Hematopoietic multipotent progenitor cell treated with erythropoietin and hydrocortisone succinate and interleukin-3 and kit ligand, for 8 days (in vitro differentiated cells): ENCODE measurements at places on chromosomes 6 and 20.

GRCh38 chr6:134119486-134119885 is 67.1 kb upstream of the SLC2A12 start:
- DNase-seq, result no peak

- DNase-seq, result no peak
Measured at GRCh38 chr6:78251931-78252330, 599.1 kb downstream of the MEI4 start.

DNA sequence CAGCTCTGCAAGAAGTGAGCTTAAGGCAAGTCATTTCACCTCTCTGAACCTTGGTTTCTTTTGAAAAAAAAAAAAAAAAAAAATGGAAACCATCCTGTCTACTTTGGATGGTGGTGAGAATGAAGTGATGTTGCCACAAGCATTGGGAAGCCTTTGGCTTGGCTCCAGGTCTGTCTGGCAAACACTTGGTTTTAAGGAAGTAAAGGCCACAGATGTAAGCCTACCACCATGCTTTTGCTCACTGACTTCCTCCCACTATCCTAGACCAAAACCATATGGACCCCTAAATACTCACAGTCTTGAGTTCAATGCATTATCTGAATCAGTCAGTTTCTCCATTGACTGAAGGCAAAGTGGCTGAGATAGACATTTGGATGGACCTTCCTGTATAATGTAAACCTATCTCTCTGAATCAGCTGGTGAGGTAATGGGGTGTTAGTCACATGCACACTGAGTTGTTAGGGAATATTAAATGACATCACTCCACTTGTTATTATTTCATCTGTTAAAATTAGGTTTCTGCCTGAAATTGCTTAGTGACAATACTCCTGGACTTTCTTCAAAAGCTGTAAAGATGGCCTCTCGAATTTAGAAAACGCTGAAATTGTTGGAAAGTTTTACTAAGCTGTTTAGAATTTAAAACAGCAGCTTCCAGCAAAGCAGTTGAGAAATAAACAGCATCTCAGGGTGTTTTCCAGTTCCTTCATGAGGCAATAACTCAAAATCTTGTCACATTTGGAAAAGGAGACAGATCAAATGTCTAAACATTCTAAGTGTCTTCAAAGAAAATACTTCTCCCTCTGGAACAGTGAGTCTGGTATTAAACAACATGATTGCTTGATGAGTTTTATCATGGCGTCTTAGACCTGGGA is 833.5 kb downstream of the DHX35 start:
- DNase-seq, result no peak

DNA sequence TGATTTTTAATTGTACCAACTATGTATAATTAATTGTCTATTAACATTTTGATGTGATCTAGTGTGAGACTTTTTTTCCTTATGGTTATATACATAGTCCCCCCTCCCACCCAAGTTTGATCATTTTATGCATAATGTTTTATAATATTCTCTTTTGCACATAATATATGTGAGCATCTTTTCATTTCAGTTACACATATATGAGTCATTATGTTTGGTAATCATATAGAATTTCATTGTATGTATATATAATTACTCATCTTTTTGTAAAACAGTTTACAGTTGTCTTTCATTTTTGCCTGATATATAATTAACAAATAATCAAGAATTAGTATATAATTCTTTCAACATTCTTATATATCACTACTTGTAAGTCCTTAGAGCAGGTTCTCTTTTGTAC is 15.0 kb downstream of the RWDD1 start:
- no peak for DNase-seq

DNA sequence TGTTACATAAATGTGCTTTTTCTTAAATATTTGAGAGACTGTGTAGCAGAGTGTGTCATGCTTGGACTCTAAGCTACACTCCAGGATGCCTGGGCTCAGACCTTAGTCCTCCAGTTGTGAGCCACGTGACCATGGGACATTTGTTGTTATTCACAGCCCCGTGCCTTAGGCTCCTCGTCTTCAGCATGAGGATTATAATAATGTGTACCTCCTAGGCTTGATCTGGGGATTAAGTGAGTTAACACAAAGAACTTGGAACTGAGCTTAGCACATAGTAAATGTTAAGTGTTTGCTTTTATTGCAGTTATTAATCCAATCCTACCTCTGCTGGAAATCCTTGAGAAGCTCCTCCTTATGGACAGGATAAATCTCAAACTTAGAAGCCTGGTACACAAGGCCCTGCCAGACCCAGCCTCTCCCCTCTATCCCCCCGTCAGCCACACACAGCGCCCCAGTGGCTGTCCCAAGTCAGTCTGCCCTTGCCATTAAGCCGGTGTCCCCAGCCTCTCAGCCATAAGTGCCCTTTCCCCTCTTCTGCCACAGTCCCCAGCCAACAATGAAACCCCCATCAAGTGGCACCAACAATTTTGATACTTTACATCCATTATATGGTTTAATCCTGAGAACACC is 177.5 kb downstream of the TMEM242 start:
- no peak for DNase-seq

GRCh38 chr6:99184696-99185095 is 164.8 kb downstream of the FAXC start:
- DNase-seq, result no peak

DNA sequence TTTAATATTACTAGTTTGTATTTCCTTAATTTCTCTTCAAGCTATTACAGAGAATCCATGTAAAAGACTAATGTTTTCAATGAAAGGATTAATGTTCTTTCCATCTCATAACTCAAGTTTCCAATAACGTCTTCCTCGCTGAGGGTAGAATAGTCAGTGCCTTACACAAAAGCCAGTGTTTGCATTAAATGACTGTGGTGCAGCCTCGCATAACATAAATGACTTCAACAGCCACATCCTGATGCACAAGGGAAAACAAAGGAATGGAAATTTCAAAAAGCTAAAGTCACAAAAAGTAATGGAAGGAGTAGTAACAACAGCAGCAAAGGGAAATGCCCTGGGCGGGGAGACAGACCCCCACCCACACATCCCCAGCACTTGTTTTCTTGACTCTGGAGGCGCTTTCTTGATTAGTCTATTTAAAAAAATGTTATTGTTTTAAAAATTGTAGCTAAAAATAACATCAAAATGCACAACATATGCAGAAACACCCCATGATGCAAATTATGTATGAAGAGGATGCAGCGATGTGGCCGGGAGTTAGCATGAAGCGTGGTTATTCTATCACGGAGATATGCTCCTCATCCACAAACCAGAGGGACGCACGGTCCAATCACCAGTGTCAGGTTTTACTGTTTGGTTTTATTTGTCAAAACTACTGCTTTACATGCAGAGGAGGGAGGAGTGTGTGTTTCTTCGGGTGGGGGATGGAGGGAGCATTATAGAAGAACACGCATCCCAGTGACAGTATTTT is 228.6 kb downstream of the GMPR start:
- no peak for DNase-seq

- DNase-seq, result no peak
Measured at GRCh38 chr20:31523361-31524283, 9.4 kb downstream of the HM13 start.

DNA sequence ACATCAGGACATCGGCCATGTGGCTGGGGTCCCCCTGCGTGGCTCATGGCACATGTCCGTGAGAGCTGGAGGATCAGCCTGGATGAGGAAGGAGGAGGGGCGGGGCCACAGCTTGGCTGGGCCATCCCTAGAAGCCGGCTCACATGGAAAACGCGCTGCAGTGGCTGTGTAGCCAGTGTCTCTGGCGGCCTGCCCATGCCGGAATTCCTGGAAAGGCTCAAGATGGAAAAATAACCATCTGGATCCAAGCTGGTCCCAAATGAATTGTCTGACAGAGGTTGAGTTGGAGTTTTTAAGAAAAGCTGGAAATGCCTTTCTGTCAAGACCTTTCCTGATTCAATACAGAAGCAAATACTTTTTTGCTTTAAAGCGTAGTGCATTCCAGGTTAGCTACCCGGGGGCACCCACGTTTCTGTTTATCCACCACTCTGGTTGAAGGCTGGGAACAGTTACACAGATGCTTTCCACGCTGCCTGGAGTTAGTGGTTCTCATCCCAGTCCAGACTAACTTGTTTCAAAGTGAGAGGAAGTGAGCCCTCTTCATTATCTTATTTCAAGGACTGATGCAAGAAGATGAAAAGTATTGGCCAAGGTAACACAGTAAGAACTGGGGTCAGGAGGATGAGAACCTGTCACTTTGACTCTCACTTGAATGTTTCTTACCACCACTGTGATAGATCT is 99.0 kb downstream of the GMPR start:
- no peak for DNase-seq

DNA sequence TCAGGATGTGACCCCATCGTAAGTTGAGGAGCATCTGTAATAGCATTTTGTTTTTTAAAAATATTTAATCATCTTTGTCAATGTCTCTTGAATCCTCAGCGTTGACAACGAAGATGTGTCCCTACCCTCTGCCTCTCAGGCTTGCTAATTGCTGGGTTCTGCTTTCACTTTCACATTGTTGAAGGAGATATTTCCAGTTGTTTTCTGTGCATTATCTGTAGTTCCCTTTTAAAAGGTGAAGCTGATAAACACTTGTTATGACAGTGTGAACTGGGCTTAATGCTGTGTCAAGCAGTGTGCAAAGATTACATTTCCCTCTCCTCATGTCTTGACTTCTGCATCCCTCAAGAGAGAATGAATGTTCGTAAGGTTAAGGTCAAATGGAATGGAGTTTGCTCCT is 54.9 kb downstream of the CSE1L start:
- DNase-seq, result peak; percentile 42

- peak; percentile 60 for DNase-seq
Measured at GRCh38 chr20:41137614-41138474, 501 bp downstream of the PLCG1 start.

DNA sequence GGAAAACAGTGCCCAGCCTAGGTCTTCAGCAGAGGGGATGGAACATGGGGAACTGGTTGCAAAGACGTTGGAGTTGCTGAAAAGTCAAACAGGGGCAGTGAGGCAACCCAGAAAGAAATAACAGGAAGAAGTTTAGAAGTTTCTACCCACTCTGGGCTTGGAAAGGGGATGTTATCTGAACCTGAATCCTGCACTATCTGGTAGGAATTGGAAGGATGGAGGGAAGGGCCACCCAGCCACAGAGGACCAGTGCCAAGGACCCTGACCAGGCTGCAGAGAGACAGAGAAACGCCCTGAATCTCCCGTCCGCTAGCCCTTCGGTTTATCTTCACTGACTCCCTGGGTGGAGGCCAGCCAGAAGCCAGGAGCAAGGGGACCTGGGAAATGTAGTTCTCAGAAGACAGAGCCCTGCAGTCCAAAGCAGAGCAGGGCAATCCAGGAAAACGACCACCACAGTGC is 217.3 kb upstream of the RREB1 start:
- DNase-seq, result peak; percentile 89

DNA sequence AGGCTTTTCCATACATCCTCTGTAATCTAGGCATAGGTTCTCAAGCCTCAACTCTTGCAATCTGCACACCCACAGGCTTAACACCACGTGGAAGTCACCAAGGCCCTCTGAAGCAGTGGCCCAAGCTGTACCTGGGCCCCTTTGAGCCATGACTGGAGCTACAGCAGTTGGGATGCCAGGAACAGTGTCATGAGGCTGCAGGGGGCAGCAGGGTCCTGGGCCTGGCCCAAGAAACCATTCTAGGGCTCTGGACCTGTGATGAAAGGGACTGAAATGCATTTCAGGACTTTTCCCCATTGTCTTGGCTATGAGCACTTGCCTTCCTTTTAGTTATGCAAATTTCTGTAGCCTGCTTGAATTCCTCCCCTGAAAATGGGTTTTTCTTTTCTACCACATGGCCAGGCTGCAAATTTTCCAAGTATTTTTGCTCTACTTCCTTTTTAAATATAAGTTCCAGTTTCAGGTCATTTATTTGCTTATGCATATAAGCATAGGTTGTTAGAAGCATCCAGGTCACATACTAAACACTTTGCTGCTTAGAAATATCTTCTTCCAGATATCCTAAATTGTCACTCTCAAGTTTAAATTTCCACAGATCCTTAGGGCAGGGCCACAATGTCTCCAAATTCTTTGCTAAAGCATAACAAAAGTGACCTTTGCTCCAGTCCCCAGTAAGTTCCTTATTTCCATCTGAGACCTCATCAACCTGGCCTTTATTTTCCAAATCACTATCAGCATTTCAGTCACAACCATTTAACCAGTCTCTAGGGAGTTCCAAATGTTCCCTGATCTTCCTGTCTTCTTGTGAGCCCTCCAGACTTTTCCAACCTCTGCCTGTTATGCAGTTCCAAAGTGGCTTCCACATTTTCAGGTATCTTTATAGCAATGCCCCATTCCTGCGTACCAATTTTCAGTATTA is 48.6 kb upstream of the CD2AP start:
- DNase-seq, result no peak

GRCh38 chr6:75623491-75623890 is 21.8 kb downstream of the SENP6 start:
- no peak for DNase-seq

DNA sequence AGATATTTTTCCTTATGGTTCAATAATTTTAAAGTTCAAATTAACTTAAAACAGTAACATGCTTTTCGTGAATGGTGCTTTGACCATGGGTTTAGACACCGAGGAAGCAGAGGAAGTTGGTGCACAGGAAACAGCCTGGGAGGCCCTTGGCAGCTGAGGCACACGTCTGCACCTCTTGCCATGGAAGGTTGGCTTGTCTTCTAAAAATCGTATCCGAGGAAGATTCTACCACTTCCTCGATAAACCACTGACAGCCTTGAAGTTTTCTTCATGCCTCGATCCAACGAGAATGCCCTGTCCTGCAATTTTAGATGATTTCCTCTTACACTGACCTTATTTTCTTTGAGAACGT is 12.2 kb downstream of the DLL1 start:
- no peak for DNase-seq

DNA sequence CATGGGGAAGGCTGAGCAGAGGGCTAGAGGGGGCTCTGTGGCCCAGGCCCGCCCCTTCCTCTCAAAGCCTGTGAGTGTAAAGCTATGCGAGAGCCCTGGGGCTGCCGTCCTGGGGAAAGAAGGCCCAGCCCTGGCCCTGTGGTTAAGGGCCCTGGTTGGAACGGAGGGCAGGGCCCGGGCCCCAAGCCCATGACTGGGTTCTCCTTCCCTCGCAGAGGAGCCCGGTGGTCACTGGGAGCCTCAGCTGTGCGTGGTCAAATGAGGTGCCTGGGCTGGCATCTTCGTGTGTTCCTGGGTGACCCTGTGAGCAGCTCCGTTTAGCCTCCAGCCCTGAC is 56.0 kb downstream of the SMOC2 start:
- DNase-seq, result no peak

DNA sequence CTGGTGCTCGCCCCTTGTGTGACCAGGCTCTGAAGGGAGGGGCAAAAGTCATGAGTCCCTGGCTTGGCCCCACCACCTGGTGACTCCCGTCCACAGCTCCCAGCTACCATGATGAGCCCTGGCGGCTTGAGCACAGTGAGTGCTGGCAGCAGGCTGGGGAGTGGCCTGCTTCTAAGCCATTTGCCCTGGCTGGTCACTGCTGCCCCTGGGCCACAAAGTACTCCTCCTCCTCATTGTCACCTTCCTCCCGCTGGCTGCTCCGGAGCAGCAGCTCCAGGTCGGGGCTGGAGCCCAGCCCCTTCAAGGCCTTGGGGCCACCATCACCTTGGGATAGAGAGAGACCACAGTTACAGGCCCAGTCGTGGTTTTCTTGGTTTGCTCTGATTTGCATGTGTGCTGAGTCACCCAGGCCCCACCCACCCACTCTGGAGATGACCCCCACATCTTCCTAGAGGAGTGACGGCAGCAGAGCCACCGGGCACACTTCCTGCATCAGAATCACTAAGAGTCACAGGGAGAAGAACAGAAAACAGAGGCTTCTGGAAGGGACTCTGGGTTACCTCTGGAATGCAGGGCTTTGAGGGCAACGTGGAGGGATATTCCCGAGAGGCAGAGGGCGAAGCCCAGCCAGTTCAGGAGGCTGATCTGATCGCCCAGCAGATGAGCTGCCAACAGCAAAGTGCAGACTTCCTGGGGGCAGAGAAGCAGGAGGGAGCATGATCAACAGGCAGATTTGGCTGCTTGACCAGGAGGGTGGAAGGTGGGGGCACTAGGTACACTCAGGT is 42.1 kb upstream of the CDH22 start:
- peak; percentile 29 for DNase-seq
